ENCODE measurements at places on chromosomes 4 and X.

DNA sequence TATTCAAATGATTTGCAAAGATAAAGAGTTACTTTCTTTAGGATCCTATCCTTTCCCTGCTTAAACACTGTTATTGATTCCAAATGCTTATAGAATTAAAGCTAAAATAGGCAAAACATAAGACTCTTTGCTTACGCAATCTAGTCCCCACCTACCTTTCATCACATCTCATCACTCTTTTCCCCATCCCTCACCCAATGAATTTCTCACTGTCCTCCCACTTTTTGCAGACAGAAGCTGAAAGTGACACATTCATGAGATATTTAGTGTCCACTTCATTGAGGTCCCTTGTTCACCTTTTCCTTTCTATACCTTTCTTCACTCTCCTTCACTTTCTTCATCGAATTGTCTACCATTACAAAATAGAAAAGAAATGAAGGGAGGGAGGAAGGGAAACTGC is 424 bp downstream of the SATL1 start:
- no peak for DNase-seq

DNA sequence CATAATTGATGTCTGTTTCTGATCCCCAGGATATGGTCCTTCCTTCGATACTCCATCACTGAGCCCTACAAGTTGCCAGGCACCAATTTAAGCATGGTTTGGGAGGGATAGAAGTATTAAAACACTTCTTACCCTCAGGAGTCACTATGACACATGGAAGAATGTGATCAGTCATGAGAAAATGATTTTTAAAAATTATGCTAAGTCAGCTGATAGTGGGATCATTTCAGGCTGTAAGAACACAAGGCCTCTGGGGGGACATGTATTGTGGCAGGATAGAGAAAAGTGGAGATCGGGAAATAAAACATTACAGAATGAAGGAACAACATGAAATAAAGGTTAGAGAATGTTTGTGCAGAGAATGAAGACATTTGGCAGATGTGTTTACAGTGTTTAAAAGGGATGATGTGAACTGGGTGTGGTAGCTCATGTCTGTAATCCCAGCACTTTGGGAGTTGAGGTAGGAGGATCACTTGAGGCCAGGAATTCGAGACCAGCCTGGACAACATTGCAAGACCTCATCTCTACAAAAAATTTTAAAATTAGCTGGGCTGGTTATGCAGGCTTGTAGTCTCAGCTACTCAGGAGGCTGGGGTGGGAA is 64.0 kb downstream of the ELOVL6 start:
- DNase-seq: no peak

DNA sequence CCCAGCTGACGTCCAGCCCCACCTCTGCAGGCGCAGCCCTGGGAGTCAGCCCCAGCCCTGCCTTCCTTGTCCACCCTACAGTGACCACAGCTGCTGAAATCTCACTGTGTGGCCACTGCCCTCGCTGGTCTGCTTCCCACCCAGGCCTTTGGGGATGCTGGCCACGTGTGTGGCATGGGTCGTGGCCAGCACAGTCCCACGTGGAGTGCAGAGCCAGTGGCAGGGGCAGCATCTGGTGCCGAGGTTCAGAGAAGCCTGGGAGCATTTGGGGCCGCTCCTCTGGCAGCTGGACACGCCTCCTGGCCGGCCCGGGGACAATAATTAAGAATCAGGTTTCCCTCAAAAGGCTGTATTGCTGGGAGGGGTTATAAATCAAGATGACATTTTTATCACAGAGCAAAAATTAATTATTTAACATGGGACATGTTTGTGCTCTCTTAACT is 92.1 kb downstream of the HMX1 start:
- no peak for DNase-seq

DNA sequence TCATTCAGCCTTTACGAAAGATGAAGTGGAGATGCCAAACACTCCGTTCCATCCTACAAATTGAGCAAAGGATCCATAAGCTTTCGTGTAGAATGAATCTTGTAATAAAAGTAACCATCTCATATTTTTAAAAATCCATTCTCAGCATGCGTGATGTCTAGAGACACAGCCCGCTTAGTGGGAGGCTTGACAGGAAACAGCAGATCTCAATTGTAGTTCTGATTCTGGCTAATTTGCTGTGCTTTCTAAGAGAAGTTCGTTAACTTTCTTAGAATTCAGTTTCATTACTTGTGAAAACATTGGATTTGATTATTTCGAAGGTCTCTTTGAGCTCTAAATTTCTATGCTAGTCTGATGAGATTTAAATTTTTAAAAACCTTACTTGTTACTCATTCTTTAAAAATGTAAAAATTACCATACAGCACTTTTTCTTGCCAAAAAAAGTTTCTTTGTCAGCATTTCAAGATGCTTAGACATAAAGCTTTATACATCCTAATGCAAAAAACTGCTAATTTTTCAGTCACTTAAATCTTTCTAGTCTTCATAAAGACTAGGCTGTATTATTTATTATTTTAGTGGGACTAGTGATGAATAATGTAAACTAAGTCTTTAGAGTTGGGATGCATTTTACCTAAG is 66.9 kb upstream of the NEIL3 start:
- no peak for DNase-seq

GRCh38 chr4:60729194-60729593 is 470.9 kb upstream of the ADGRL3 start:
- no peak for DNase-seq

- DNase-seq: no peak
Measured at GRCh38 chrX:56974408-56974807, 20.9 kb downstream of the SPIN3 start.

GRCh38 chrX:137051978-137052642 is 18.3 kb upstream of the GPR101 start:
- peak; percentile 60 for DNase-seq
